ENCODE measurements at places on chromosomes 7 and 10.

- DNase-seq = no peak
These were observed 875.5 kb downstream of the XPNPEP1 start for GRCh38 chr10:109047856-109048255.

DNA sequence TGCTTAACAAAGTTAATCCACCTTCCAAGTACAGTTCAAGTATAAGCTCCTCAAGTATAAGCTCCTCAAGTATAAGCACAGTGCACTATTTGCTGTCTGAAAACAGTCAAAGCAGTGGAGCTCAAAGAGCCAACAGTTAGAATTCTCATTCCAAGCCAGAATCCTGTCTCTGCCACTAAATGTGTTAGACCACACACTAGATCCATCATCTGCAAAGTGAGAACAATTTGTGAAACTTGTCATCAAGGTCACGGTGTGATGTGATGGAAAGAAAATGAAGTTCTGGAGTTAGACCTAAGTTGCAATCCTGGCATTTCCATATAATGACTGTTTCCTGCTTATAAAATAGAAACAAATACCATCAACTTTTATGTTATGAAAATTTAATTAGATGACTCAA lies 602.5 kb downstream of the TNS3 start:
- DNase-seq = no peak

- DNase-seq = no peak
These were observed 116.2 kb downstream of the PARP12 start for GRCh38 chr7:139946533-139946932.

- DNase-seq = no peak
These were observed 40.3 kb upstream of the DLD start for GRCh38 chr7:107850643-107851042.

GRCh38 chr7:154909241-154910105 lies 93.5 kb downstream of the PAXIP1 start:
- peak; percentile 16 for DNase-seq

All from activated T-cell treated with anti-CD3 and anti-CD28 coated beads, Interleukin-2, amount 50 U/mL, for 24 hours (primary cell).